Effector CD4-positive, alpha-beta T cell (primary cell): ENCODE measurements at places on chromosomes 5 and 9.

DNA sequence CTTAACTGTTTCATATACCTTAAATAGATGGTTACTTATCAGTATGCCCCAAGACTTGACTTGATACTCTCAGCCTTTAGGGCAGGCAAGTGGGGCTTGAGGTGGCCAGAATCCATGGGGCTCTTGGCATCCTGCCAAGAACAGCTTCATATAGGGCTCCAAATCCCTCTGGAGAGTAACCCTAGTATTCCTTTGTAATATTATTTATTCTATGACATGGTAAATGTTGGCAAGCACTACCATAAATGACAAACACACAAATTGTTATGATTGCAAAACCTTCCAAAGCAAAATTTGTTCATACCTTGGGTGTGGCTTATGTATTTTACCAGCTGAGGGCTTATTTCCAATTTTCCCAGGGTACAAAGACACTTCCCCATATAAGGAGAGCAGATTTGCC, 257.4 kb upstream of the TRPC7 start:
- no peak for DNase-seq

GRCh38 chr9:124020520-124021384, 9.2 kb downstream of the LHX2 start:
- no peak for DNase-seq

- DNase-seq: no peak
These were observed 47.4 kb upstream of the SNCAIP start for GRCh38 chr5:122264610-122265009.

DNA sequence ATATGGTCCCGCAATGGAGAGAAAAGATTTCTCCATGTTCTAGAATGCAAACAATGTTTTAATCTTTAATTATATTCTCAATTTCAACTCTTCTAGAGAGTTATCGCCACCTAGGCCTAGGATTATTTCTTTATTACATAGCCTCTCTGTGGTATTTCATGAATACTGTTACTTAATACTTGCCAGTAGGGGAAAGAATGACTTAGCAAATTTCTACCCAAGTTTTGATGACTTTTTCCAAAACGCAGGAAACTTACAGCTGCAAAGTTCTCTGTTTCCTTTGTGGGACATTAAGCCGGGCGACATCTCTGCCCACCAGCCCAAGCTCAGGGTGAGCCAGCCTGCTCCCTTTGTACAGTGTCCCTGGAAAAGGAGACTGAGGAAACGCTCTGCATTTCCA, 73.8 kb downstream of the MED27 start:
- DNase-seq: no peak

DNA sequence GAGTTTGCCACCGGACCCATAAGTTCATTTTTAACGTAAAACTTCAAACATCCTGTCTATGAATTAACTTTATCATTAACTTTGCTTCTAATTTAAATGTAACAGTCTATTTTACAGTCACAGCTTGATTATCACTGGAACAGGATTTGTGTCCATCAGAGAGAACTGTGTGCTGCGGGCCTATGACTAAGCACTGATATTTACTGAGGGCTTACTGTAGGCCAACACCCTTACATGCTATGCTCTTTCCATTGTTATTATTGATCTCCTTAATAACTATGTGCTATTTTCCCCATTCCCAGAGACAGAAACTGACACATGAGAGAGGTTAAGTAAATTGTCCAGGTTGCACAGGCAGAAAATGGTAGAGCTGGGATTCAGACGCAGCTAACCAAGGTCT, 24.0 kb upstream of the GPR151 start:
- DNase-seq: no peak

DNA sequence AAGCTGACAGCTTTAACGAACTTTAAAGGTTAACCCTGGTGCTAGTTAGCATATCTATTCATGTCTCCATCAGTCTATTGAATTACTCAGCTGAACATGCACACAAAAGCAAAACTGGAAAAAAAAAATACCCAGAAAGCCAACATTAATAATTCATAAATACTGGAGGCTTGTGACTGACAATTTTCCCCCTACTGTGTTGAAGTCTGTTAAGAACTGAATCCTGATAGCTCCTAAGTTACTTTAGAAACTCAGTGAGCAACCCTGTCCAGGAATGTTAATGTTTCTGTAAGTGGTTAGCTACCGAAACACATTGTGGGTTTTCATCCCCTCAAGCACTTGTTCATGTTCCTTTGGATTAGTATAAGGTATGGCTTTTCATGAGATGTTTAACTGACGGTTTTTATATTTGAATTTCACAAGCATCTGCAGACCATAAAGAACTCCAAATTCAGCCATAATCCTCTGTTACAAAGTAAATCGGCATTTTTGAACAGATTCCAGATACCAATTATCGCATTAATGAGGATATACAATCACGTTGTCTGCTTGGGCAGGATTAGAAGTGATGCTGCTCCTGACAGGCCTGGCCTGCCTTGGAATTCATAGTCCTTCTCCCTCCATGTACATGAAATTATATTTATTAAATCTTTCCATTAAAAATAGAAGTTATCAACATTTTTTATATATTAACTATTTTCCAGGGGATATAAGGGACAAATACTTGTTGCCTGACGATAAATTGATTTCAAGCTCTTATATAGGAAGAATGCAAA, 331.2 kb downstream of the TLE4 start:
- DNase-seq: no peak

GRCh38 chr5:172530878-172531703, 76.8 kb upstream of the SH3PXD2B start:
- DNase-seq: no peak

DNA sequence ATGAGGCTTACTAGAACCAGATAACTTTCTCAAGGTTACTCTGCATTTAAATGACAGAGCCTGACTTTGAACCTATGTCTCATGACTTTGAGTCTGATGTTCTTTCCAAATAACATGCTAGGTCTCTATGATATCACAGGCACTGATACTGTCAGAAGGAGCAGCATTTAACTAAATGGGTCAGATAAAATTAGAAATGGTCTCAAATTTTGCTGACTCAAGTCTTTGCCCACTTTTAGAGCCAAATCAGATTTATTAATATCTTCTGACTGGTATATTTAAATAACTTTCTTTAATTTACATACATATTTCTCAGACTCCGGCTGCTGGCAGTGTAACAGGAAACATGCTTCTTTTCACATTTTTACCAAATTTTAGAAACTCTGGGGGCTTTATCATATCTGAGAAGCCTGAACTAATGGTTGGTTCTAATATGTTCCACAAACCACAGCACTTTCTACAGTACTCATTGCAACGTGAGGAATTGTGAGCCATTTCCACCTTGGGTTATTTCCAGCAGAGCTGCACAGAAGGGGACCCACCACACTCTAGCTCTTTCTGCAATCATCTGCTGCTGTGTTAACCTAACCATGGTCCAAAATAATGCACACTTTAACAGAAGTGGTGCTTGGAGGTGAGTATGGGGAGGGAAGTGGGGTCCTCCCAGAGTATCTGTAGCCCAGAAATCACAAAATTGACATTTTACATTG, 79.2 kb downstream of the KCTD16 start:
- DNase-seq: no peak

DNA sequence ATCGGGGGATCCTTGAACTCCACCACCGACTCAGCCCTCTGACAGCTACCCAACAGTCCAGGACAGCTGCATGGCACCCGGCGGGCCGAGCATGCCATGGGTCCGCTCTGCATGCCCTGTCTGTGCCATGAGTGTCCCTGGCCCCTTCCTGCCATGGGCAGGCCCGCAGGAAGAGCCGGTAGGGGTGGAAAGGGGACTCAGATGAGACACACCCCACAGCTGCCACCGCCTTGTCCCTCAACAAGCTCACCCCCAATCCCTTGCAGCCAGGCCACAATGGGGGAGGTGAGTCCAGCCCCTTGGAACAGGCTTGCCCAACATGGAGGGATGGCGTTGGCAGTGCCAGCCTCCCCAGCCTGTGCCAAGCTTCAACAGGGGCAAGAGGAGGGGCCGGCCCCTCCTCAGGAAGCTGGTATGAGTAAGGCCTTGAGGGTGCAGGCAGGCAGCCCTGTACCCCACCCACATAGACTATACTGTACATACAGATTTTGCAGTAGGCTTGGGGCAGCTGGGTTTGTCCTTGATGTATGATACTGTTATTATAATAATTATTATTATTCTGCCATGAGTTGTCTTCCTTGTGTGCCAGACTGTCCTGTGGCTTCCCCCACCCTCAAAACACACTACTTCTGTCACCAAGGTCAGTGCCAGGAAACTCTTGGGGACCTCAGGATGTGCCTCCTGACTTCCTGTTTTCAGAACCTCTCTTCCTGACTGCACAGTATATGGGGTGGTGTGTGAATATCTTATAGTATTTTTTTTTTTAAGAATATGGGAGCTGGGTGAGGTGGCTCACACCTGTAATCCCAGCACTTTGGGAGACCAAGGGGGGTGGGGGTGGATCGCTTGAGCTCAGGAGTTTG, 12.0 kb upstream of the SLC34A1 start:
- peak; percentile 14 for DNase-seq

- DNase-seq: no peak
These were observed 1.4 kb downstream of the GNAQ start for GRCh38 chr9:78030296-78030552.

- DNase-seq: peak; percentile 19
These were observed 148.4 kb downstream of the MAPKAP1 start for GRCh38 chr9:125558453-125559092.

DNA sequence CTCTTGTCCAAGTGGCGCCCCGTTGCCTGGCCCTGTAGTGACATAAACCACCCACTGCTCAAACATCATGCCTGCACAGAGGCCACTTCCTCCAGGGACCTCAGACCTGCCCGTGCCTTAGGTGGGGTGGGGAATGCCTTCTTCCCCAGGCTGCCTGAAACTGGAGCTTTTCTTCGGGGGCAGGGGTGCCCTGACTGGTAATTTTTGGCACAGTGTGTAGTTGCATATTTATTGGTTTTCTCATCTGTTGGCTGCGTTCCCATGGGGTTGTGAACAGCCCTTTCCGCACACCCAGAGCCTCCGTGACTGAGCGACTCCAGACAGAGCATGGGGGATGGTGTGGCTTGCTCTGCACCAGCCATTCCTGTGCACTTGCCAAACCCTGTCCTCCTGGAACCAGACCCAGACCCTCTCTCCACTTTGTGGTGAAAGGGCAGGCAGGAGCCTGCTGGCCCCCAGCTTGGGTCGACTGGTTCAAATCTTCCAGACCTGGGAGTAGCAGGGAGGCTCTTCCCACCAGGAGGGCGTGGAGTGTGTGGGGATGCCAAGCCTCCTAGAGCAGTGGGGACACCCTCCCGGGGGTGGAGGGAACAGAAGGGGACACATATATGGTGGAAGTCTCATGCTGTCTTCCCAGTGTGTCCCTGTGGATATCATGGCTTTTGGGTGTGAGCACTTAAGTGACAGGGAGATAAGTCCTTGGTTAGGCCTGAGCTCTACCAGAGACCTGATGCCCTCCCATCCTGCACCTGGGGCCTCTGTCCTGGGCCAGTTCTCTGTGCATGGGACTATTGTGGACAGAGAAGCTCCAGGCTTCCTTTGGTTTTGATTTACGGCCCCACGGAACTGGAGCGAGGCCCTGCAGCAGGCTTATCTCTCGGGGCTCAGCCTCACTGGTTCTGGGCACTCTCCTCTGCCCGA, 39.6 kb downstream of the WNK2 start:
- no peak for DNase-seq

GRCh38 chr5:139863855-139864558, 68.4 kb downstream of the PSD2 start:
- DNase-seq: peak; percentile 36

- DNase-seq: no peak
These were observed 34.5 kb downstream of the HAVCR1 start for GRCh38 chr5:157024208-157024959.
